ENCODE measurements at places on chromosomes 2 and 18.

DNA sequence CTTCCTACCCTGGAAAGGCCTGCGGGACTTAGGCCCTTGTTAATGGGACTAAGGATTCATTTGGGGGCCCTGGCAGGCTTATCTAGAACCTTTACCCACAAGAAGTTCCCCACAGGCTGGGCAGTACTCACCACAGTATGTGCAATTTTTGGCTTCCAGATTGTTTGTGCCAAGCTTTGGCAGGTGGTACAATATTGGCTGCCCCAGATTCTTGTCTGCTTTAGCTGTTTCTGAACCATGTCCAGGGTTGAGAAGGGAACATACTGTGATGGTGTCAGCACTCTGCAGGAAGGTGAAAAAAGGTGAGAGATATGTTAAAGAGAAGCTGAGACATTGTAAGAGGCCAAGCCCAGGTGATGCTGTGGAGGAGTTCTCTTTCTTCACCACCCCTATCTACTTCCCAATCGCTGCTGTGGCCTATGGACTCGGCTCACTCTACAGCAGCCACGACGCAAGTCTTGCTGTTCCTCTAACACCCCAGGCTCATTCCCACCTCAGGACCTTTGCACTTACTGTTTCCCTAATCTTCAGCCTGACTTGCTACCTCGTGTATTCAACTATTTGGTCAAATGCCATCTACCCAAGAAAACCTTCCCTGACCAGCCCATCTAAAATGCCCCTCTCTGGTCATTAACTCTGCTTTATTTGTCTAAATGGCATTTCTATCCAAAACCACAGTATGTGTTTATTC, 9.2 kb downstream of the SLC4A5 start:
- no peak for DNase-seq

GRCh38 chr2:36701391-36701795, 4.9 kb downstream of the VIT start:
- DNase-seq: no peak

DNA sequence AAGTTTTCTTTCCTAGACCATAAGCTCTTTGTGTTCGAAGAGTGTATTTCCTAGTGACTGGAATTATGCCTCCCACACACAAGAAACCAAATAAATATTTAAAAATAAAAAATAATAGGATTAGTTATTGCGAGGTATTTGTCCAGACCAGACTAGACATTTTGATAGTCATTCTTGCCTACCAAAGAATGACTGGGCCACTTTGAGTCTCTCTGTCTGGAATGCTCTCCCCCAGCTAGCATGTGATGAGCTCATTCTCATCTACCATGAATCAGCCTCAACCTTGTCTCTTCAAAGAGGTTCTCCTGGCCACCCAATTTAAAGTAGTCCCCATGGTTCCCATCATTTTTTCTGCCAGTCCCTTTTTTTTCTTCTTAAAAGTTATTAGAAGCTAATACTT, 13.9 kb upstream of the DSC1 start:
- no peak for DNase-seq

DNA sequence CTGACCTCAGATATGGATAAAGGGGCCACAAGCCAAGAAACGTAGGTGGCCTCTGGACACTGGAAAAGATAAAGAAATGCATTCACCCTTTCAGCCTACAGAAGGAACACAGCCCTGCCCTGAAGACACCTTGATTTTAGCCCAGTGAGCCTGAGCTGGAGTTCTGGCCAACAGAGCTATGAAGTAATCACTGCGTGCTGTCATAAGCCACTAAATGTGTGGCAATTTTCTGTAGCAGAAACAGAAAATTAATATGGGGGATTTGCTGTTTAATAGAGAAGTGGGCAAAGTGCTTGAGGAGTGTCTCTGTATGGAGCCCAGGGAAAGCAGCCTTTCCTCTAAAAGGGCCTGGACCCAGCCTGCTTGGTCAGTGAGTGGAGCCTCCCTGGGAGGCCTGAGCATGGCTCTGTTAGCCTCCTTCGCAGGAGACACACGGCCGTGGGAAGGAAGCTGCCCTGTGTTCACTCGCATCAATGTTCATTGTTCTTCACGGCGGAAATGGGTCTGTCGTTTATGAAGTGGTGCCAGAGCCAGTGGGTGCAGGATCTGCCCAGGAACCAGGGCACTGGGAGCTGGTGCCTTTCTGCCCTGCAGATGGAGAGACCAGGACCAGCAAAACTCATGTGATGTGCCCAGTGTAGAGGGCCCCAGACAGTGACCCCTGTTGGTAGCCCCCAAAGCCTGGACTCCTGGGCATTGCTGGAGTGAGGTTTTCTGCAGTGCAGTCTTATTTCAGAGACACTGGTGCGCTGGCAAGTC, 268.9 kb downstream of the NDUFA10 start:
- no peak for DNase-seq

DNA sequence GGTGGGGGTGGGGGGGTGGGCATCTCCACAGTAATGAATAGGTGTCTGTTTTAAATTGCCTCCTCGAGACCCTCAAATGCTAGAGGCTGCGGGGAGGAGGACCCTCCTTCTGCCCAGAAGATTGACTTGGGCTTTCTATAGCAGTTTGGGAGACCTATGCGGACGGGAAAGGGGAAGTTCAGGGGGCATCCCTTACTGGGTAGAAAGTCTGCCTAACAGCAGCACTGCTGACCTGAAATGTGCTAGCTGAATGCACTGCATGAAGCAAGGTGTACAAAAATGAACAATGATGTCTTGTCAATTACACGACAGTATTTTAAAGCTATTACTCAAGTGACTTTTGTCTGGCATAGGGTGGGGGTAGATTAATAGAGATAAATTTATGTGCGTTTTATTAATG, 2.5 kb downstream of the DCC start:
- DNase-seq: no peak

DNA sequence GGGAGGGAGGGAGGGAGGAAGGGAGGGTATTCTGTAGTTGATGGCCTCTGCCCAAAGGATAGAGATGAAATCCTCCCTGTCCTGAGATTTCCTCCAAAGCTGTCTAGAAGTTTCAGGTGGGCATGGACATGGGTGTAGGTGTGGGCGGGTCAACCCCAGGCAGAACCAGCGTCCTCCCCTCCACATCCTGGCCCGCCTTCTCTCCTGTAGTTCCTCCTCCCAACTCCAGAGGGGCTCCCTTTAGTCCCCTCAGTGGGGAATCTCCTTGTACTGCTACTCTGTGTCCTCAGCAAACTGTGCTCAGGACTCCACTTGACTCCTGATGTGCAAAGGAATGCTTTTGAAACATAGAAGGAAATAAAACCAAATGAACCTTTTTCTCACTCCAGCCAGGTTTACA, 88.1 kb downstream of the MRPS9 start:
- DNase-seq: no peak

GRCh38 chr2:175439416-175439815, 257.9 kb upstream of the ATP5MC3 start:
- no peak for DNase-seq

GRCh38 chr2:98507891-98508708, 63.4 kb downstream of the INPP4A start:
- no peak for DNase-seq

DNA sequence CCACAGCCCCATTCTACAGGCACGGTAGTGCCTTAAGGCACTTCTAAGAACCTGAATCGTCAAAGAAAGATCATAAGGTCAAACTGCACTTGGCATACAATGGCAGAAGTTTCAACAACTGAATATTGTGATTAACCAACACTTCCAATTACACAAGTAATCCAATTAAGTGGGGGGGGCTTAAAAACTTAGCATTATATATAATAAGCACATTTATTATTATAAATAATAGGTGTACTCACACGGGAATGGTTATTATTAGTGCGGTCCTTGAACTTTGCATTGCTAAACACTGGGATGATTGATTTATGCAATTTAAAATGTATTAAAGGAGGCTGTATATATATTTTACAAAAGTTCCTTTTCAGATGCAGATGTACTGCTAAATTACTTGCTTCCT, 7.6 kb downstream of the APCDD1 start:
- no peak for DNase-seq

DNA sequence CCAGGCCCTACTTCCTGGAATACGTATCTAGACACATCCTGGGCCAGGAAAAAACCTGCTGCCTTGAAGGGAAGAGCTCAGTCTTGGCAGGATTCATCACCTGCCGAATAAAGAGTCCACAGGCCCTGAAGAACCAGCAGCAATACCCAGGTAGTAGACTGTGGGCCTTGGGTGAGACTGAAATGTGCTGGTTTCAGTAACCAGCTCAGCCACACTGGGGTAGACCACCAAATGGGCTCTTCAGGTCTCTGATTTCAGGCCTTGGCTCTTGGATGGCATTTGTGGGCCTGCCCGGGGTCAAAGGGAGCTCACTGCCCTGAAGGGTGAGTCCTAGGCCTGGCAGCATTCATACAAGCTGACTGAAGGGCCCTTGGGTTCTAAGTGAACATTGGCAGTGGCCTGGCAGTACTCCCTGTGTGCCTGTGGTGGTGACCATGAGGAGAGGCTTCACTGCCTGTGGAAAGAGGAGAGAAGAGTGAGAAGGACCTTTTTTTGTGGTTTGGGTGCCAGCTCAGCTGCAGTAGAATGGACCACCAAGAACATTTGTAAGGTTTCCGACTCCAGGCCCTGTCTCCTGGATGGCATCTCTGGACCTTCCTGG, 175.1 kb downstream of the ANKRD30B start:
- no peak for DNase-seq

DNA sequence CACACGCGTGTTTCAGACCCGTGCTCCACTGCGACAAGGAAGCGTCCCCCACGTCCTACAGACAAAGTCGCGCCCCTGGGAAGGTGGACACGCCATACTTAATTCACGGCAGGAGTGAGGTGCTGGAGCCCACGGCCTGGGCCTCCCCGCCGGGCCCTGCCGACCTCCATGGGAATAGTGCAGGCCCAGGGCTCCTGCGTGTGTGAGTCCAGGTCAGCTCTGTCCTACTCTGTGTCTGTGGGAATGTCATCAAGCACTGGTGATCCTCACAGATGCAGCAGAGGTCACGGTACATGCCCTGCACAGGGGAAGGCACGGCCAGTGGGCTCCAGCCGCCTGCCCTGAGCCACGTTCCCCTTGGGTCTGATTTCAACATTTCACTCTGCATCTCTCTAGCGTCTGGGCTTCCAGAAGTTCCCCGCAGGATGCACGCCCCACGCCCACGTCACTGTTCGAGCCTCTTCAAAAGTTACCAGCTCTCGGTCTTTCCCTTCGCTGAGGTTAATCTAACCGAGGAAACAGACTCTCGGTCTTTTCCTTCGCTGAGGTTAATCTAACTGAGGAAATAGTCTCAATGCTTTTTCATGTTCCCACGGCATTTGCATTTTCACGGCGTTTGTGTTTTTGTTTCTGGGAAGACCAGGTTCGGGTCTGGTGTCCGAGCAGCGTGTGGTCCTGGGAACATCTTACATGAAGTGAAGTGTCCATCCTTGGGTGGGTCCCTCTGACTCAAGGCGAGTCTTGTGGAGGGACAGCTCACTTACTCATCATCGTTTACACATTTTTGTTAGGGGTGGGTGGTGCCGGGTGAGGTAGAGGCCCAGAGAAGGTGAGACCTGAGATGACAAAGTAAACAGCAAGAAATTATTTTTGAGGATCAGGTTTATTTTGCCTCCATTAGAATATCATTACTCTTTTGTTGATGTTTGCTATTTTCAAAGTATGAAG, 157.3 kb upstream of the ALKAL2 start:
- DNase-seq: no peak

DNA sequence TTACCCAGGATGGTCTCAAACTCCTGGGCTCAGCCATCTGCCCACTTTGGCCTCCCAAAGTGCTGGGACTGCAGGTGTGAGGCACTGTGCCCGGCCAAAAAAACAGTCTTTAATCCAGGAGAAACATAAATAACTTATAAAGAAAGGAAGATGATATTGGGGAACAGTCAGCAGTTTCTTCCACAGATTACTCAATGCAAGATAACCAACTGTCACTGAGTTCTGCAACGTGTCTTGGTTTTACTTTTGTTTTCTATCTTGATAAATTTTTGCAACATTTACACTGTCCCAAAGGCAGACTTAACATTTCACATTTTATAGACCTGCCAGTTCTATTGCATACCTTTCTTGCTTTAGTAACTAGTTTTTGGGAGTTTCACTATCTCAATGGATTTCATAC, 71.1 kb downstream of the ANKRD44 start:
- no peak for DNase-seq

DNA sequence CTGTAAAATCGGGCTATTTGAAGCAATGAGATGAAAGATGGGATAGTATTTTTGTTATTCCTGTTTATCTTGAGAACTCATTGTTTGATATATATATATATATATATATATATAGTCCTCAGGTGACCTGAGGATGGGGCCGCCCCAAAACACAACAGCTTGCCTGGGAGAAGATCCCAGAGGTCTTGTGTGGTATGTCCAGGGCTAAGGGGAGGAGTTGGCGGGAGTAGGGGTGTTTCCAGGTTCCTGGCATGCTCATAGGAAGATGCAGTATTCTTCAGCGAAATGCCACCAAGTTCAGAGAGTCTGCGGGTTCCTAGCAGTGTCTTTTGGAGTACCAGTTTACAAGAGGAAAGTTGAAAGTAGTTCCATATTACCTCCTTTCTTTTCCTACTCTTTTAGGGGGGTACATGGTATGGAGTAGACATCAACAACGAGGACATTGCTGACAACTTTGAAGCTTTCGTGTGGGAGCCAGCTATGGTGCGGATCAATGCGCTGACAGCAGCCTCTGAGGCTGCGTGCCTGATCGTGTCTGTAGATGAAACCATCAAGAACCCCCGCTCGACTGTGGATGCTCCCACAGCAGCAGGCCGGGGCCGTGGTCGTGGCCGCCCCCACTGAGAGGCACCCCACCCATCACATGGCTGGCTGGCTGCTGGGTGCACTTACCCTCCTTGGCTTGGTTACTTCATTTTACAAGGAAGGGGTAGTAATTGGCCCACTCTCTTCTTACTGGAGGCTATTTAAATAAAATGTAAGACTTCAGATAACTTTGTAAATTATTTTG, 18.3 kb downstream of the CCT7 start:
- no peak for DNase-seq

GRCh38 chr2:67566958-67567635, 170.0 kb downstream of the ETAA1 start:
- DNase-seq: no peak

GRCh38 chr2:84319581-84319980, 139.5 kb downstream of the SUCLG1 start:
- DNase-seq: no peak

- DNase-seq: no peak
Measured at GRCh38 chr18:58076052-58076451, 32.0 kb downstream of the NEDD4L start.

DNA sequence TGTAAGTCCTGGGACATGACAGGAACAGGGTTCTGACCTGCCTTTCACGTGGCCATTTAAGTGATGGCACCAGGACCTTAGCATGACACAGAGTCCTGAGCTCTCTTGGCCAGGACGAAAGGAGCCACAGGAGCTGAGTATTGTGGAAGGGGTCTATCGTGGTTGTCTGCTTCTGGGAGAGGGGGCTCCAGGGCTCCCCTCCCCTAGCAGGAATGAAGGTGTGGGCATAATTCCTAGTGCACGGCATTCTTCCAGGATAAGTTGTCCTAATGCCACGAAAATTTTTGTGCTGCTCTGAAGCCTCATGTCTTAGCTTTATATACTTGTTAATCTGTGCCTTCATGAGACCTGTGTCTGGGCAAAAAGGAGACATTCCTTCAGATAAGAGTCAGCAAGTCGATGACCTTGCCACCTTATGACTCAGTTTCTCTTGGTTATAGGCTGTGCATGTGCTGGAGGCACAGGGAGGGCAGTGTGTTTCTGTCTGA, 17.1 kb downstream of the GATA6 start:
- no peak for DNase-seq
